ENCODE measurements at places on chromosomes 6 and 20.
A peak's percentile ranks its signal among the peaks of the same experiment; 100 is the strongest.

GRCh38 chr6:156832231-156832647 is 55.1 kb downstream of the ARID1B start:
- DNase-seq = peak; percentile 16

GRCh38 chr6:135215160-135215559 is 34.1 kb downstream of the MYB start:
- no peak for DNase-seq

DNA sequence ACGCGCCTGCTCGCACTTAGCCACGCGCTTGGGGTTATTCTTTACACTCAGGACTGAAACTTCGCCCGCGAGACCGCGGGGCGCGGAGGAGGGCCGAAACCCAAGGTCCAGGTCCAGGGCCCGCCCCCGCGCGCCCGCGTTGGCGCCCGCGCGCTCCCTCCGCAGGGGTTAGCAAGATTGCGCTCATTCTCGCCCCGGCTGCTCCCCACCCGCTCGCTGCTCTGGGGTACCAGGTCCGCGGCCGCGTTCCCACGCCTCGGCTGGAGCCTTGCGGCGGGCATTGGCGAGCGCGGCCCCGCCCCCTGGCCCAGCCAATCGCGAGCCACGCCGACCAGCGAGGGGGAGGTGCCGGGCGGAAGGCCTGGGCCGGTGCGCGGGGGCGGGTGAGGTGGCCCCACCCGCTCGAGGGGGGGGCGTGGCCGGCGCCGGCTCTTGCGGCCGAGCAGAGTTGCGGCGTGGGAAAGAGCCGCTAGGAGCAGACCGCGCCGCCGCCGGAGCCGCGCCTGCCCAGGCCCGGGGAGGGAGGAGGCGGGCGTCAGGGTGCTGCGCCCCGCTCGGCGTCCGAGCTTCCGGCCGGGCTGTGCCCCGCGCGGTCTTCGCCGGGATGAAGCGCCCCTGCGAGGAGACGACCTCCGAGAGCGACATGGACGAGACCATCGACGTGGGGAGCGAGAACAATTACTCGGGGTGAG is at the start of gene HEY2:
Gene HEY2 (plus strand): TSS at position 460 of the 692 bp plus-strand sequence. CDS start 145 bp downstream, at position 605.
- peak; percentile 45 for DNase-seq

GRCh38 chr6:140576004-140576555 is 1201.6 kb upstream of the CITED2 start:
- DNase-seq = no peak

GRCh38 chr6:65113581-65113980 is 593.4 kb downstream of the EYS start:
- no peak for DNase-seq

GRCh38 chr20:3705491-3705969 is 6.9 kb downstream of the SIGLEC1 start:
- no peak for DNase-seq

GRCh38 chr6:134593442-134593841 is 275.5 kb upstream of the SGK1 start:
- DNase-seq = no peak

- no peak for DNase-seq
These were observed 836.0 kb downstream of the MAFB start for GRCh38 chr20:39853050-39853449.

GRCh38 chr6:110310861-110311446 is 47.2 kb downstream of the METTL24 start:
- no peak for DNase-seq
